ENCODE measurements at places on chromosomes 2 and 18.

DNA sequence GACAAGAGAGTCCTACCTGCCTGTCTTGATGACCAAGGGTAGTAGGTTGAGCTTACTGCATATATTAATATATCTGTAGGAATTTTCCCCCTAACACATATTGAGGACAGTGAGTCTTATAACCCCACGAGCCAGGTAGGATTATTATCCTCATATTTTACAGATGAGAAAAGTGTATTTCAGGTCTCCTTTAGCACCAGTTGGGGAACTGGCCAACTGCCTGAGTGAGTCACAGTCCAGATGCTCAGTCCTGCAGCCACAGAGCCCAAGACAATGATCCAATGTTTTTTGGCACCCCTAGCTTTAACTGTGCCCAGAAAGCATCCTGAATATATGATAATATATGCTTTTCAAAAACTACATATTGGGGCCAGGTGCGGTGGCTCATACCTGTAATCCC lies 30.8 kb upstream of the GLS start:
- DNase-seq: no peak

- no peak for DNase-seq
Observed at GRCh38 chr18:64974391-64975125, 776.3 kb upstream of the CDH7 start.

- no peak for DNase-seq
Observed at GRCh38 chr2:10895231-10895630, 16.5 kb upstream of the KCNF1 start.

DNA sequence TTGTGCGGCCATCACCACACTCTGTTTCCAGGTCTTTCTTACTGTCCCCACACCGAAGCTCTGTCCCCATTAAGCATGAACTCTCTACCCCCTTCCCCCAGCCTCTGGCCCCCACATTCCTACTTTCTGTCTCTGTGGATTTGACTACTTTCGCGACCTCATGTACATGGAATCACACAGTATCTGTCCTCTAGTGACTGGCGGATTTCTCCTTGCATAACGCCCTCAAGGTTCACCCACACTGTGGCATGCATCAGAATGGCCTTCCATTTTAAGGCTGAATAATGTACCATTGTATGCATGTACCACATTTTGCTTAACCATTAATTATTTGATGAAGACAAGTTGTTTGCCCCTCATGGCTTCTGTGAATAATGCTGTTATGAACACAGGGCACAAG lies 467.6 kb upstream of the HS6ST1 start:
- no peak for DNase-seq

GRCh38 chr2:222930862-222931261 lies 70.0 kb downstream of the ACSL3 start:
- no peak for DNase-seq

GRCh38 chr2:238254095-238254723 lies 14.4 kb upstream of the HES6 start:
- no peak for DNase-seq

GRCh38 chr2:205139822-205140463 lies 542.4 kb upstream of the NRP2 start:
- no peak for DNase-seq

DNA sequence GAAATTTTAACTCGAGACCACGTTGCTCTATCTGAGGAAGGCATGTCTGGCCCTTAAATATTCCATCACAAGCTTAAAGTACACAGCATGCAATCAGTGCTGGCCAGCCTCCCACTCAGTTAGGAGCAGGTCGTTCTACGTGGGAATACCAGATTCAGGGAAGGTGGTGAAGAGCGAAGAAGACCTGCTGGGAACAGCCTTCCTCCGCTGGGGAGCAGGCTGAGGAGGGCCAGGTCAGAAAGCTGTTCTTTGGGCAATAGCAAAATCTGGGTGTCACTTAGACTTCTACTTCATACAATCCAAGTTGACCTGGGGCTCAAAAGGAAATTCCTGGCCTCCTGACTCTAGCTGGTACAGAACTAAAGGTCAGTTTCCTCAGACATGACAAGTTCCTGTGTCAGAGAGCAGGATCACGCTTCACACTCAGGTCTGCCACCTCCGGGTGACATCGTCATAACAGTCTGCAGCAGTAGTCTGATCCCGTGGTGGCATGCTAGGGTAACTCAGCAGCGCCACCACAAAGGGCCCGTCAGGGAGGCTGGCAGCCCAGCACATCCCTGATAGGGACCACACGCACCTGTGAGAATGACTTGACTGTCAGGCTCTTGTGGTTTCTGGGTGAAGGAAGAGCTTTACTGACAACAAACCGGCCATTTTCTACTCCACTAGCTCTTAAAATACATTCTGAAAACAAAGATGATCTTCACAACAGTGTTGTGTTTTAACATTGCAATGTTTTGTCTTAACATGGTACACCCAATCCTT lies 35.2 kb upstream of the NAPG start:
- DNase-seq: peak; percentile 68

GRCh38 chr18:3525870-3526420 lies 76.0 kb downstream of the TGIF1 start:
- DNase-seq: peak; percentile 24

DNA sequence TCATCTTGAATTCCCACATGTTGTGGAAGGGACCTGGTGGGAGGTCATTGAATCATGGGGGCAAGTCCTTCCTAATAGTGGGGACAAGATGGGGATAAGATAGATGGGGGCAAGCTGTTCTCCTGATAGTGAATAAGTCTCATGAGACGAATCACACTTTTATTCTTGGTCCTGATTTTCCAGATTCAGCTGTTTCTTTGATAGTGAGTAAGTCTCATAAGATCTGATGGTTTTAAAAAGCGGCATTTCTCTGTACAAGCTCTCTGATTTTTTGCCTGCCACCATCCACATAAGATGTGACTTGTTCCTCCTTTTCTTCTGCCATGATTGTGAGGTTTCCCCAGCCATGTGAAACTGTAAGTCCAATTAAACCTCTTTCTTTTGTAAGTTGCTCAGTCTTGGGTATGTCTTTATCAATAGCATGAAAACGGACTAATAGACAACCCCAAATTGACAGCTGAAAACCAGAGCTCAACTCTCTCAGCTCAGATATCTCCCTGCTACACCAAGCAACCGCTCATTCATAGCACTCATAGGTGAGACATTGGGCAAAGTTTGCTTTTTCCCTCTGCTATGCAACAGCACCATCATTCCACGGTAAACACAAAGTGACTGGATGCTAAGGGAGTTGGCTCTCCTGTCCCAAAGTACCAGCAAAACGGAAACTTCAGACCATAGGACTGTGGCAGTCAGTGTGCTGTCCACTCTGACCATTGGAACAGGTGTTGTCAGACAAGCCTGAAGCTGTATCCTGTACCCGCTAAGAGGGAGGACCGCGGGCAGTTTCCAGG lies 44.9 kb upstream of the TBC1D8 start:
- DNase-seq: peak; percentile 51

DNA sequence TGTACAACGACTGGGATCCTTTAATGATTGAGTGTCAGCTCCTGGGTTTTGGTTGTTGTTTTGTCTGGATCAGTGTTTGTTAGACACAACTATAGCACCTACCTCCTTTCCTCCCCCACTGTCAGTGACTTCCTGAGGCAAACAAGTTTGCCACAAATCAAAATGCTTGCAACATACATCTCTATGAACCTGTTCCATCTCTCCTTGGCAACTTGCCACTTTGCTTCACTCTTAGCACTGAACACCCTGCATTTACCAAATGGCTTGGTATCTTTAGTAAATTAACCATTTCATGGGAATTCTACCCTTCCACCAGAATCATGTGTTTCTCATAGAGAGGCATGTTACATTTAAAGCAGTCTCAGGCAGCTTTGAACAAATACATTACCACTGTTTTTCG lies 301.1 kb upstream of the TANK start:
- DNase-seq: no peak

DNA sequence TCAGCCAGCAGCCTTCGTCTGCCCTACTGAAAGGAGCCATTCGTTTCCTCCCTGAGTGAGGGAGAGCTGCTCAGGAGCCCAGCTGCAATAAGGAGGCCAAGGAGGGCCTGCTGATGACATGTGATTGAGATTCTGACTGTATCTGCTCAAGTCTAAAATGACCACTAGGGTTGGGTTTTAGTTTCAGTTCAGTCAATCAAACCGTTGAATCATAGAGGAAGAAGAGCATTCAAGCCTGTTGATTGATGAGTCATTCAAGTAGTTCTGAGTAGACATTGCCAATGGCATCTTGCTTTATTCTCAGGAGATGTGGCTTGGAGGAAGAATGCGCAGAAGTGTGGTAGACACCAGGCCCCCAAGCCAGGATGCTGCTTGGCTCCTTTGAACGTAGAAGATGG lies 19.9 kb upstream of the BCL2L11 start:
- peak; percentile 79 for DNase-seq

DNA sequence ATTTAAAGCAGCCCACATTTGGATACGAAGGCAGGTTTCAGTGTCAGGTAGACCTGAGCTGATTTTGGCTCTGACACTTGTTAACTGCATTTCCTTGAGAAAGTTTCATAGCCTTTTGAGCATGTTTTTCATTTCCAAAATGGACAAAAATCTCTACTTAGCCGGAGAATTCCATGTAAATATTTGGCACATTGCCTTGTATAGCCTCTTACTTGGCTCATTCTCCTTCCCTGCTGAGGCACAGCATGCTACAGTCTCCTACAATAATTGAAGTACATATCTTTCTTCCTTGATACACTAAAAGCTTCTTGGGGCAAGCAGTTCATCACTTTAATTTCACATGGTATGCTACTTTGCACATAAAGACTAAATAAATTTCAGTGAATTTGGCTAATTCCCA lies 772.2 kb upstream of the CHAC2 start:
- no peak for DNase-seq

- no peak for DNase-seq
Observed at GRCh38 chr2:241891315-241891987, 21.9 kb downstream of the RTP5 start.

- DNase-seq: no peak
Observed at GRCh38 chr2:15758848-15759247, 167.2 kb downstream of the DDX1 start.

DNA sequence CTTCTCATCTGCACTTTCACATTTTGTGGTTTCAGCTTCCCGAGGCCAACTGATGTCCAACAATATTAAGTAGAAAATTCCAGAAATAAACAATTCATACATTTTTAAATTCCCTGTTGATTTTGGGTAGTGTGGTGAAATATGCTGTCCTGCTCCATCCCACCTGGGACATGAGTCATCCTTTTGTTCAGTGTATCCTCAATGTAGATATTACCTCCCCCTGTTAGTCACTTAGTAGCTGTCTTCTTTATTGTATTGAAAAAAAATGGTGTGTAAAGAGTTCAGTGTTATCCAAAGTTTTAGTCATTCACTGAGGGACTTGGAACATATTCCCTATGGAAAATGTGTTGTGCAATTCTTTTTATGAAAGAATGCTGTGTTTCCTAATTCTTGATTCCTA lies 348.1 kb downstream of the SOCS6 start:
- DNase-seq: no peak

GRCh38 chr2:136205615-136206014 lies 87.7 kb upstream of the CXCR4 start:
- DNase-seq: peak; percentile 68

- DNase-seq: no peak
Observed at GRCh38 chr2:129239141-129239540, 740.3 kb upstream of the RAB6C start.

- DNase-seq: peak; percentile 56
Observed at GRCh38 chr2:41498781-41499180, 549.0 kb upstream of the PKDCC start.

DNA sequence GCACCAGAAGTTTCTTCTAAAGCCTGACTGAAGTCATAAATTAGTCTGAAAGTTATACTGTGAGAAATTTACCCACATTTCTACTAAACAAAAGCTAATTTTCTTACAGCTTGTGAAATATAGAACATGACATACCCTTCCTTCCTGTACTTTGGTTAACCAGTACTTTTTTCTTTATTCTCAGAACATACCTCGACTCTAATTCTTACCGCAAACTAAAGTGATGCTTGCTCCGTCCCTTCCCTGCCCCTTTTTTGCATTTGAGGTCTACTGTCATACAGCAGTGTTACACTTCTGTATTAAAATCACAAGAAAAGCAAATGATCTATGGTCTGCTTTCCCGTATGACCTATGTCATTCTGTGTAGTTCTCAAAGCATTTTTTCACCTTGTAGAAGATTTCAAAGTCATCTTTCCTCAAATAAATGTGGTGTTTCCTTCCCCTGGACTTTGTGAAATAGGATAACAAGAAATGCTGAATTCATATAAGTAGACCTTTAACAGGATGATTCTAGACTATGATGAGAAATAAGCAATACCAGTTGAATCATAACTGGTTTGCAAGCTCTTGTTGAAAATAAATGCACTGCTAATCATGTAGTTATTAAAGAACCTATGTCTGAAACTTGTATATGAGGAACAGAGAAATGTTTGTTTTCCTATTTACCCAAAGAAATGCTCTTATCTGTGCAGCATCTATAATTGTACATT lies 30.4 kb downstream of the CYTIP start:
- DNase-seq: peak; percentile 44

DNA sequence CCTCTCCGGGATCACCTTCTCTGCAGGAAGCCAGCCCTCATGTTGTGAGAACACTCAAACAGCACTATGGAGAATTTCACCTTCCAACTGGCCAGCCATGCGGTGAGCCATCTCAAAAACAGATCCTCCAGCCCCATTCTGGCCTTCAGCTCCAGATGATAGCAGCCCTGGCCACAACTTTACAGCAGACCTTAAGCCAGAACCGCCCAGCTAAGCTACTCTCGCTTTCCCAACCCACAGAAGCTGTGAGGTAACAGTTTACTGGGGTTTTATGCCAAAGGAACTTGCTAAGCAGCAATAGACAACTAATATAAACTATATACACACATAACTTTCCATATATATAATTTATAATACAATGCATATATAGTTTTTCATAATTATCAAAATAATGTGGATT lies 11.6 kb upstream of the PTPN4 start:
- DNase-seq: no peak

GRCh38 chr2:228048838-228049490 lies 132.5 kb downstream of the SPHKAP start:
- DNase-seq: peak; percentile 11

DNA sequence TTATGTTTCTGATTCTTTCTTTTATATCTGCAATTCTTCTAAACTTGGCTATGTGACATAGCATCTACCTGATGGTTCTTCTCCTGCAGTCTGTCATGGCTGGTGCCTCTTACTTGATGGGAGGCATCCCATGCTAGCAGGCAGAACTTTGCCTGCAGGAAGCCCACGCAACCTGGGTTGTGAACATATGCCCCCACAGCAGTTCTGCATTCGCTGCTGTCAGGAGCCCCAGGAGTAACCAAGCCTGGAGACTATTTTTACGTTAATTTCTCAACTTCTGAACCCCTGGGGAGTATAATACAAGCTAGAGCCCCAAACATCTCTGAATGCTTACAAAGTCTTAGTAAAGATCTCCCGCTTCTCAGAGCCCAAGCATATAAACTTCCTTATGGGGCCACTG lies 12.1 kb downstream of the FAM168B start:
- no peak for DNase-seq
